NCI-H345 (cell line): ENCODE measurements at places on chromosomes 3 and 15.

DNA sequence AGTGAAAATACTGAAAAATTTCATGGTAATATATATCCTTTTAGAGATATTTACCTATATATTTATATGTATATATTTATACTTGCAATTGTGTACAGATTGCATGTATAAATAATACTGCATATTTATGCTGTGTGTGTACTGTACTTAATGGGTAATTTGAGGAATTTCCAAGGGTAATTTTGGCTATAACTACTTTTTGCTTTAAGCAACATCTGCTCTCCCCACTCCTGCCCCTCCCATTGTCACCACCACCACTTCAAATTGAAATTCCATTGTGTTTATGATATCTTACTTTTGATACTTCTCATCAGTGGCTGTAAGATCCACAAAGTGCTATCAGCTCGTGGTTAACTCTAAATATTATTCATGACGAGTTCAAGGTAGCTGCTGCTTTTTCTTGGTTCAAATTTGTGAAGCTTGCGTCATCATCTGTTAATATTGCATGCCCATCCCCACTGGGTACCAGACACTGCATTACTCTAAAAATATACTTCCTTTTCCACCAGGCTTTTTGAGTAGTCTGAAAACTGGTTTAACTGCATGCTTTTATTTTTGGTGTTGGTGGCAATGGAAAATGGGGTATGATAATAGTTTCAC lies 91.7 kb upstream of the MITF start:
- no peak for DNase-seq

GRCh38 chr3:10972072-10972782 lies 20.3 kb upstream of the SLC6A1 start:
- DNase-seq: no peak

DNA sequence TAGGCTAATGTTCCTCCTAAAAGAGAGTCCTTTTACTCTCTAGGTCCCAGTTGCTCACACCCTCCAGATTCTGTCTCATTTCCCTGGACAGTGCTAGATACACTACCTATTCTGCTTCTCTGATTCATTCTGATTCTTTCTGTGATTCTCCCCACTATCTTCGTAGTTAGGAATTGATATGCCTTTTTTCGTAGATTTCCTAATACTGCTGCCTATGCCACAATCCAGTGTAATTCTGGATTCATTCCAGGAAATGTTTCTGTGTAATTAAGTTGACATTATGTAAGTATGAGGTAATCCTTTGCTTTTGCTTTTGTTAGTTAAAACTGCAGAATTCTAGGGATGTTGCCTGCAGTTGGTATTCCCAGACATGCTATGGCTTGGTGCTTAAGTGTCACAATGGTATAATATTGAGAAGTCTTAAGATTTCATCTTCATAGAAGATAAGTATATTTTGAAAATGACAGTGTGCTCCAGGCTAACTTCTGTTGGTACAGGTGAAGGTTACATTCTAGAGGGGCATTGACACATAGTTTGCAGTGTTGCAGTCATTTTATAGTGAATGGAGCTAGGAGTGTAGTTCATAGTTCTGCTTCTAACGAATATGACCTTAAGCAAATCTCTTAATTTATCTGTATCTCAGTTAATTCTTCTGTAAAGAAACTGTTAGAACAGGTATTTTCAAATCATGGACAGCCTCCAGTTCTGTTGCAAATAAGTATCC lies 54.3 kb downstream of the RIOX2 start:
- no peak for DNase-seq

DNA sequence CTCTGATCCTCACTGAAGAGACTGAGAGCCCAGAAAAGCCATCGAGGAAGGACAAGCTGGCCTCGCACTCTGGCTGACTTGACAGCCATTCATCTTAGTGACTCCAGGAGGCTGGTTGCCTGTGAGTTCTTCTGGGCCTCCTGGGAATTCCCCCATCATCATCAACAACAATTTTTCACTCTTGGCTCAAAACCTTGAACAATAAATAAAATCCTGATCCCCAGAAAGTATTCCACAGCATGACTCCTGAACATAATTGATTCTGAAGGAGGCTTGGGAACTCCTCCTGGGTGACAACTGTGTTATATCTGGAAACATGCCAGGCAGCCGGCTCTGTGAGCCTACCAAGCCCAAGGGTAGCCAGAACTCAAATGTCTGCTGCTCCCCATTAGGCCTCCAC lies 188.6 kb downstream of the SHQ1 start:
- peak; percentile 86 for DNase-seq

DNA sequence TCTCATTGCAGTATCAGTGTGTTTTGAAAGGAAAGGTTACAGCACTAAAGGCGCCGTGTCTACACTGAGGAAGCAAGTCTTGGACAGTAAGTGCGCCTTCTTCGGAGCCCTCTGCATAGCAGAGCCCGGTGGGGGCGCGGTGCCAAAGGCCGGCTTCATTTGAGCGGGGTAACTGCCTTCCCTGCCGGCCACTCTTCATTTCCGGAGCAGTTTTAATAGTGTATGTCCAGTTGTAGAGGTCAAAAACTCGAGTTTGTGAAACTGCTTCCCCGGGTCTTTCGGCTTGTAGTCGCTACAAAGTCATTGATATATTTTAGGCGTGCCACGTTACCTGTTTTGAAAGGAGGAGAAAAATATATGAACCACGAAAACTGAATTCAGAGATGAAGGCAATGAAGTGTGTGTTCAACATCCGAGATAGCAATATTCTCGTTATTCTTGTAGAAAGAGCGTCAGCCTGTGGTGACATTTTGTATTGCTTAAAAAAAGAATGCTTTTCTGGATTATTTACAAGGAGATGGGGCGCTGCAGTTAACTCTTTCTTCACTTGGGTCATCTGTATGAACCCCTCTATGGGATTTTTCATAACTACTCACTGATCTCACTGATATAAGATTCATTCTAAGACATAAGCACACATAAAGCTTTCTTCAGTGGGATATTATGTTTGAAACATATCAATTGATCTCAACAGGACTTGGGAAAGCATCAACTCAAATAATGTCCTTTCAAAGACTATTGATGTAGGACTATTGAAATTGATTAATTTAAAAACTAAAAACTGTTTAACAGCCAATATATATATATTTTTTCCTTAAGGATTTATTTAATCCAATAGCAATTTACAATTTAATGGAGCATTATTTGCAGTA lies 3.0 kb downstream of the ALCAM start:
- DNase-seq: peak; percentile 39

- DNase-seq: no peak
Observed at GRCh38 chr15:67019884-67020520, 45.4 kb upstream of the SMAD3 start.

GRCh38 chr3:114650808-114651207 lies 357.0 kb downstream of the TIGIT start:
- no peak for DNase-seq

DNA sequence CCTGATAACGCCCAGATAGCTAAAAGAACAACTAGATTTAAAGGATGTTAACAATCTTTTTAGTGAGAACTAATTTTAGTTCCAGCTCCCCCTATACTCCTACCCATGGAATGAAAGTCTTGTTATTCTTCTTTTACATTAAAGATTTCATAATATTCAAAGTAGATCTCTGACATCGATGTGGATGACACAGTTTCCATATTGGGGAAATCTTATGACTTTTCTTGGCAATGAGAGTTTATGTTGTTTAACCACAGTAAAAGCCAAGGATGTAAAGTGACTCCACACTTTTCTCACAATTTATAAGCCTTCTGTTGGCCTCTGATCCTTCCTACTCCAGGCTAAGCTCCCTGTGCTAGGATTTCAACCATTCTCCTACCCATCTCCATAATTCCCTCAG lies 332.6 kb upstream of the KCNMB2 start:
- DNase-seq: no peak

DNA sequence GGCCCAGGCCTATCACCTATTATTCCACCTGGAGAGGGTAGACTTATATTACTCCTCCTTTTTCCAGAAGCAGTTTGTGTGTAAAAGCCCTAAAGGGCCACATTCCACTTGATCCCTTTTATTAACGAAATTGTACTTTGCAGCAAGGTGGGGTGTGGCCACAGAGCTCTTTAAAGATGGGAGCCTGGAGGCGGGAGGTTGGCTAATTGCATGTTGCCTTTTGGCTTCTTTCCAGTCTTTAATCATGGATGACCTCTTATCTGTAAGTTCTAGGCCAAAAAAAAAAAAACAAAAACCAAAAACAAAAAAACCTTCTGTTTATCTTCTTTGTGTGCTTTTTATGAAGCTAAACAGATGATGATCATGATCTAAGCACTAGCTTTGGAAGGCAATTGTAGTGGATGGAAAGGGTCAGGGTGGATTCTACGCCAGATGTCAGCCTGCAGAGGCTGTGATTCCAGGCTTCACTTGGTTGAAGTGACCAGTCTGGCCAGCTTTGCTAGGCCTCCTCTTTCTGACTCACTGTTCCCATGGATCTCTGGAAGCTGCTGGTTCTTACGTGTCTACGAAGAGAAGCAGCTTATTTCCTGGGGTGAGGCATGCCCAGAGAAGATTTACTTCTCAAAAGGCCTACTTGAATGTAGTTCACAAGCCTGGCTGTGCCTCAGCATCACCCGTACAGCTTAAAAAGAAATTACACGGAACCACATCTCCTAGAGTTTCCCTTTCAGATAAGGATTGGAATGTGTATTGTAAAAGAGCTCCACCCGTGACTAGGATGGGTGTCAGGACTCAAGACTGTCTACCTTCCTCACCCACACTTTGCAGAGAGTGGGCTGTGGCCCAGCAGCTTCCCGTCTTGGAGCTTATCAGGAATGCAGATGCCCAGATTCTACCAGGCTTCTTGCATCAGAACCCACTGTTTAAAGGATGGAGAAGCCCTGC lies 330.9 kb upstream of the C2CD4B start:
- DNase-seq: peak; percentile 46

DNA sequence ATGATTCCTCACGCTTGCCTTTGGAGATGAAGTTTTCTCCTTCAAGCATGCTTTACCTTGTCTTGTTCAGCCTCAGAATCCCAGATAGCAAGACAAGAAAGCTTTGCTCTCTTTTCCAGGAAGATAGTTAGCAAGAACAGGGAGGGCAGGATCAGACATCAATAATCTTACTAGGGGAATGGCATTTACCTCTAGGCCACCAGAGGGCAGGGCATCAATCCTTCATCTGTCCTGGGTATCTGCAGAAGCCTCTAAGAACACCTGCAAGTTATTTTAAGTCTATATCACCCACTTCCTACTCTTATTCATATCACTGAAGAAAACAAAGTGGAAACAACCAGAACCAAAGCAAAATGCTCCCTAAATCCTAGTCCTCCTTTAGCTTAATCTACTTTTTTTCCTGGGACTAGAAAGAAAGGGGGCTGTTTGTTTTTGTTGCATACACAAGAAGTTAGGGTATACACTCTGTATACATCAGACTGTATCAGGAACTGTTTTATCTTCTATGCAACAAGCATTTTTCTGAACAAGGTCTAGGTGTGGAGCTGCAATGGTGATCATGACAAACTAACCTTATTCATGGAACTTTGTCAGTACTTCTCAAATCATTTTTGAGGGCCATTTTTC lies 862.5 kb downstream of the CADM2 start:
- DNase-seq: peak; percentile 9

DNA sequence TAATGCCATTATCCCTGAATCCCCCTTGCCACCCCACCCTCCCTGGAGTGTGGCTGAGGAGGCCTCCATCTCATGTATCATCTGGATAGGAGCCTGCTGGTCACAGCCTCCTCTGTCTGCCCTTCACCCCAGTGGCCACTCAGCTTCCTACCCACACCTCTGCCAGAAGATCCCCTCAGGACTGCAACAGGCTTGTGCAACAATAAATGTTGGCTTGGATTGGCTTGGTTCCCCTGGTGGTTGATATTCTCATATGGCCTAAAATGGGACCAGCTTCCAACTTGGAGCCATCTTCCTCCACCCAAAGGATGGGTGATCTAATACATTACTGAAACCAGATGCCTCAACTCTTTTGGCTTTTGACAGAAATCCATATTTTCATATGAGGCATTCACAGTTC lies 34.9 kb downstream of the VIPR1 start:
- no peak for DNase-seq

GRCh38 chr3:146537603-146538002 lies 6.8 kb downstream of the PLSCR1 start:
- DNase-seq: no peak

DNA sequence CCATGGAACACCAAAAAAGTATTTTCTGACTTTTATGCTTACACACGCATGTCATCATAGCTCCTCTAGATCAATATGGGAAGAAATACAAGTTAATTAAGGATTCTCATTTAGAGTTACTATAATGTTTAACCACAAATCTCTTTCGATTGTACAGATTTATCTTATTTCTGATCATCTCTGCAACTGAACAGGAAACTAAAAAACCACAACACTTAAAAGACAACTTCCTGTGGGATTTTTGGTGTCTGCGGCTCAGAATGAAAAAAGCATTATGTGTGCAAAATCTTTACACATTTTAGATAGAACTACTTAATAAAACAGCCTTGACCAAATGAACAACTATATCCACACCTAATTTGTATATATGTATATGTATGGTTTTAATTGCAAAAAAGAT lies 3.0 kb upstream of the TJP1 start:
- no peak for DNase-seq

DNA sequence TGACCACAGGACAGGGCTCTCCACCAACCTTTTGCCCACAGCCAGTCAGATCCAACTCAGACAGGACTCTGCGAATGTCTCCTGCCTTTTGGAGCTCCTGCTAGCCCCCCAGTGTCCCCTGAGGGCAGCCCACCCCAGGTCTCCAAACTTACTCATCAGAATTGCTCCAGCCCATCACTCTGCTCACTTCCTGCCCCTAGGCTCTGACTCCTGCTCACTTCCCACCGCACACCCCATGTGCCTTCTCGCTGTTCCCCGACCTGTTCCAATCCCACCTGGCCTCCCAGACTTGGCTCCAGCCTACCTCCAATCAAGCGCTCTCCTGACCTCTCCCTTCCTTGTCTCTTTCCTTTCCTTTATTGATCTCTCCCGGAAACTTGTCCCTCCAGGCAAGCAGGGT lies 5.9 kb upstream of the STRA6 start:
- no peak for DNase-seq

DNA sequence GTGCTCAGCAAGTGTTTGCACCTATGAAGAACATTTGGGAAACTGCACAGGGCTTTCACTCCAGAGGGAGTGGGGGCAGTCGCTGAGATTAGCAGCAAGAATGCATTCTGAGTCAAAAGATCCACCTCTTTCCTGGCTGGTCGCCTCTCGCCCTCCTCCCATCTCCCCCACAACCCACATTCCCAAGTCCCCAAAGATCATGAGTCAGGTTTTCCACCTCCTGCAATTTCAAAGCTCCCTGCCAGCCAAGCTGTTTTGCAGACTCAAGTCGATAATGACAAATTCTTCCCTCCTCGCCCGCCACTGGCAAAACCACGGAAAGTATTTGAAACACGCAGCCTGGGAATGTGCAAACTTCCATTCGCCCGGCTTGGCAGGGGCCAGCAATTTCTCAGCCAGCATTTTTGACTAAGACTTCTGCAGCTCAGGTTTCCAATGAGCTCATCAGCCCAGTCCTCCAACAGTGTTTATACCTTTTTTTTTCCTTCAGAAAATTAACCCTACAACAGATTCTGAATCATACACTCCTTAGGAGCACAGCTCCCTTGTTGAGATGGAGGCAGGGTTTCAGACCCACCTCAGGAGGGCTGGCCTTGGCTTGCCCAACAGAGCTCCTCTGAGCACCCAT lies 181.4 kb downstream of the SMAD6 start:
- no peak for DNase-seq
